Activated T-cell treated with anti-CD3 and anti-CD28 coated beads for 48 hours (primary cell): ENCODE measurements at places on chromosomes 2 and 18.
A peak's percentile ranks its signal among the peaks of the same experiment; 100 is the strongest.

- no peak for DNase-seq
Observed at GRCh38 chr2:221102896-221103688, 469.0 kb downstream of the EPHA4 start.

DNA sequence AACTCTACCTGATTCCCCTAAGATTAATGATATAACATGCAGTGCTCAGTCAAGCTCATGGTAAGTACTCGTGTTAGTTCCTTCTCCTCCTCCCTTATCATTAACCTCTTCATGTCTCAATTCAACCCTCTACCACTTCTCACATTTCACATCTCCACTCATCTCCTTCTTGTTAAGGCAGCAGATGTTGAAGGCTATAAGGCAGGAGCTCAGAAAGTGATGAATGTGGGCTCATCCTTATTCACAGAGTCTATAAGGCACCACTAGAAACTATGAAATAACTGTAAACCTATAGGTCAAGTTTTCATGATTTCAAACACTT, 56.0 kb downstream of the CLHC1 start:
- DNase-seq: no peak

DNA sequence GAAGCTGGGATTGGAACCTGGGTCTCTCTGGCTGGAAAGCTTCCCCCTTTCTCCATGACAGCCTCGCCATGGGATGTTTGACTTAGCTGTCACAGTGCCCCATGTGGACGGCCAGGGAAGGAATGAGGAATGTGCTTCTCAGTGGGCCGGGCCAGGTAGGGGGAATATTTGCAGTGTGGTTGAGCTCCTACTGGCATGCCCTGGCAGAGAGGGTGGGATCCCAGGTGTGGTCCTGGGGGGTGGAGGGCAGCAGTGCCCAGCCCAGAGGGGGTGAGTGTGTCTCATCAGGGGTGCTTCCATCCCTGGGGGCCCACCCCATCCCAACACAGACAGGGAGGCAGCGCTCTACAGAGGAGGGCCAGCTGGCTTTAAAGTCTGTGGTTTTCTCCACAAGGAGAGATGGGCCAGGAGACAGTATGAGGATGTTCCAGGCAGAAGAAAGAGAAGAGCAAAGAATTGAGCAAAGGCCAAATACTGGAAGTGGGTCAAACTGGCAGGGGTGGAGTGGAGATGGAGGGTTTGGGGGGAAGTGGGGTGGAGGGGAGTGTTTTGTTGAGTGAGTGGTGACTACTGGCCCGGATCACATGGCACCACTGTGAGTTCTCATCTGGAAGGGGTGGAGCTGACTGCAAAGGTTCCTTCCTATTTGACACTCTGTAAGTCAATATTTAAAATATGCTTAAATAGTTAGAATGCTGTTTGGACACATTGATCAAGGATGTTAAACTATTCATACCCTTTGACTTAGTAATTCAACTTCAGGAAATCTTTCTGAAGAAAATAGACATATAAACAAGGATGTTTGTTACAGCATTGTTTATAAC, 94.0 kb downstream of the MYCN start:
- no peak for DNase-seq

DNA sequence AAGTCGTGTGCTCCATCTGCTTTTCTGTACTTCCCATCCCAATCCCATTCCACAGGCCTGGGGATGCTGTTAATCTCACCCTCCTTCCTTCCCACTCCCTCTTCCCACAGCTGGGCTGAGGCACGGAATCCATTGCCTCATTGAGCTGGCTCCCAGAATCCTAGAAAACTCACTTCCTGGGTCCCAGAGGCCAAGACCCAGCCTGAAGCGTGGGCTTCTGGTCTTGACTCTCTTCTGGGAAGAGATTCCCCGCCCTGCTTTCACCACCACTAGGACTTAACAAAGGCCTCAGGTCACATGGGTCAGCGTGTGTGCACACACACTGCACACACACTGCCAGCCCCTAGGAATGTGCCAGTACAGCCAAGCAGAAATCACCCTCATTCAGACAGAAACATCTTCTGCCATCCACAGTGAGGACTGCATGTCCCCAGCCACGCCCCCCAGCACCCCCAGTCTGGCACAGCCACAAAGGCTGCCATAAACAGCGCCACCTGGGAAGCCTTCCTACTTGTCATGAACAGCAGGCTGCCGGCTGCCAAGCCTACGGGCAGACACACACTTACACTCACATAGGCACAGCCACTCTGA, 165.8 kb downstream of the TNS1 start:
- DNase-seq: no peak

GRCh38 chr18:57798713-57799373, 4.3 kb downstream of the ATP8B1 start:
- no peak for DNase-seq

DNA sequence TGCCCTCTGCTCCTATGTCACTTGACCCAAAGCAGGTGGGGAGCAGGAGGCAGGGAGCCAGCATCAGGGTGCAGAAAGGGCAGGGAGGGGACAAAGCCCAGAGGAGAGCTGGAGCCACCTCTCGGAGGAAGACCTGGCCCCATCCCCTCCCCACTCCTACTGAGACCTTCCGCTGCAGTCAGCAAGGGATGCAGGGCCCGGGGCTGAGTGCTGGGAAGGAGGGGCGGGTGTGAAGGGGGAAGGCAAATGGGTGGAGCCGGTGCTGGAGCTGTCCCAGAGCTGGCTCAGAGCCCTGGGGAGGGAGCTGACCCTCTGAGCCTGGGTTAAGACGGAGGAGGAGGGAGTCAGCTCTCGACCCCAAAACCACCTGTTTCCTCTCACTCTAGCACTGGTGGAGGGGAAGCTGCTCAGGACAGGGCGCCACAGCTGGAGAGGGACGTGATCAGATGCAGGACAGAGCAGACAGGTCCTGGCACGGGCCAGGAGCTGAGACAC, 33.8 kb downstream of the HS1BP3 start:
- no peak for DNase-seq

DNA sequence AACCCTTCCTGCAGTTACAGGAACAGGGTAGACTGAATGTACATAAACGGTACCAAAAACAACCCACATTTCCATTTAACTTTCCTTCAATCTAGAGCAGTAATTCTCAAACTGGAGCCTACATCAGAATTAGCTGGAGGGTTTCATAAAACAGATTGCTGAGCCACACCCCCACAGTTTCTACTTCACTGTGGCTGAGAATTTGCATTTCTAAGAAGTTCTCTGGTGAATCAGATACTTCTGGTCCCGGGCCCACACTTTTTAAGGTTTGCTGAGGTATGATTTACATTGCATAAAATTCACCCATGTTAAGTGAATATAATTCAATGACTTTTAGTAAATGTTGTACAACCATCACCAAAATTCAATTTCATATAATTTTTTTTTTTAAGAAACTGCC, 113.7 kb downstream of the SRBD1 start:
- DNase-seq: peak; percentile 25

GRCh38 chr2:97708048-97708380, 5.4 kb upstream of the ZAP70 start:
- DNase-seq: no peak

GRCh38 chr18:63440881-63441280, 18.6 kb upstream of the VPS4B start:
- DNase-seq: no peak

DNA sequence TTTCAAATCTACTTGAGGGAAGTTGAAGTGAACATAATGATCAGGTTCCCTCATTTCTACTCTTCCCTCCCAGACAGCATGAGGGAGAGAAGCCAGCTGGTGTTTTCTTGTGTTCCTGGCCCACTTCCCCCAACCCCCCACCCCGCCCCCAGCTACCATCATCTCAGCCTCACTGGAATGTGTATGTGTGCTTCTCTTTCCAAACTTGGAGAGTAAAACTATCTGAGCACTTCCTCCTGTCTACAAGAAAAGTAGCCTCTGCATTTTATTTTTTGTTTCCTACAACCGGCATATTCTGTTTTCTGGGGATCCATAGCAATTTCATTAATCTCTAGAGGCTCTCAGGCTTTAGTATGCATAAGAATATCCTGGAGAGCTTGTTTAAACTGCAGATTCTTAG, 53.6 kb upstream of the GRHL1 start:
- no peak for DNase-seq

GRCh38 chr2:8239531-8240088, 442.2 kb upstream of the ID2 start:
- peak; percentile 11 for DNase-seq

- no peak for DNase-seq
Observed at GRCh38 chr2:234373060-234373459, 123.8 kb downstream of the ARL4C start.

GRCh38 chr2:60252581-60253150, 300.8 kb downstream of the BCL11A start:
- no peak for DNase-seq

GRCh38 chr18:76484749-76485387, 10.2 kb downstream of the ZNF516 start:
- DNase-seq: no peak

- DNase-seq: no peak
Observed at GRCh38 chr2:205776720-205777119, 94.4 kb downstream of the NRP2 start.

DNA sequence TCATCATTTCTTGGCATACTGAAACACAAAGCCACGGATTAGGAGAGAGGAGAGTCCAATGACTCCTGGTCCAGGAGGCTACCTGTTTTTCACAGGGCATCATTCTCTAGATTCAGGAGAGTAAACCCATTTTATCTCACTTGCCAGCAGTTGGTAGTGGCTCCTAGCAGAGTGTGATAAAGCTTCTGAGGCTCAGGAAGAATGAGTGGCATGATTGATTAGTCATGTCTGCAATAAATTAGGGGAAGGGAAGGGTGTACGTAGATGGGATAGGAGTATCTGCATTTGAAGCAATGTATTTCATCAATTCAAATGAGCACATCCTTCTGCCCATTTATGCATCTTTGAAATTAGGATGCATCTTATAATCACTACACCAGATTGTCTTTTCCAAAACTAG, 31.1 kb upstream of the PNO1 start:
- no peak for DNase-seq

GRCh38 chr2:85436836-85437487, 18.4 kb downstream of the SH2D6 start:
- DNase-seq: no peak

GRCh38 chr2:67899187-67899586, 163.6 kb downstream of the C1D start:
- no peak for DNase-seq

DNA sequence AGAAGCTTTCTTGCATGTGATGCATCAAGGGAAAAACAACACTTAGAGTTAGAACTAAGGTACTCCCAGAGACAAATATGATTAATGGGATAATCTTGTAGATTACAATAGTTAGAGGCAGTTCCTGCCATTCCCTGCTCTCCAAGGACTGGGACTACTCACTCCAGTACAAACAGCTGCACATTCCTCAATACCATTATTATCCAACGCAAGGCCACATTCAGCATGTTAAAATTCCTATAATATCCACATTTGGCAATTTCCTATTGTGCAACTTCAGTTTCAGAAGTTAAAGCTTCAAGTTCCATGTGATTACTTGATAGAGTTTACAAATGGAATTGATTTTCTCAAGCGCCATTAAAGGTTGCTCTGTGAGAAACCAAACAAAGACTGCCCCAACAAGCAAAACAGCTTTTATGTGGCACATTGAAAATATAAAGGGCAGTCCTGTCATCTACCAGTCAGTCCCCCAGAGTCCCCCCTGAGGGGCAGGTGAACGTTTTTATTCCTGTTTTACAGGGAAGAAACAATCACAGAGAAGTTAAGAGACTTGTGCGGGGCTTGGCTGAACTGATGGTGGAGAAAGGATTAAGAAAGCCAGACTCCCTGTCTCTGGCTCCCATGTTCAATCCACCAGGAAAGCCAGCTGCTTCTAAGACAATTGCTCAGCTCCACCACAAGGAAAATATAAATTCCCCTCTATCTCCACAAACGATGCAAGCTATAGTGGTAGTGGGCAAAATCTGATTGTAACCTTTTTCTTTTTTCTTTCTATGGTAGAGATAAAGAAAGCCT, 72.6 kb downstream of the TXNL1 start:
- no peak for DNase-seq

GRCh38 chr18:23814991-23815614, 125.8 kb downstream of the LAMA3 start:
- no peak for DNase-seq

DNA sequence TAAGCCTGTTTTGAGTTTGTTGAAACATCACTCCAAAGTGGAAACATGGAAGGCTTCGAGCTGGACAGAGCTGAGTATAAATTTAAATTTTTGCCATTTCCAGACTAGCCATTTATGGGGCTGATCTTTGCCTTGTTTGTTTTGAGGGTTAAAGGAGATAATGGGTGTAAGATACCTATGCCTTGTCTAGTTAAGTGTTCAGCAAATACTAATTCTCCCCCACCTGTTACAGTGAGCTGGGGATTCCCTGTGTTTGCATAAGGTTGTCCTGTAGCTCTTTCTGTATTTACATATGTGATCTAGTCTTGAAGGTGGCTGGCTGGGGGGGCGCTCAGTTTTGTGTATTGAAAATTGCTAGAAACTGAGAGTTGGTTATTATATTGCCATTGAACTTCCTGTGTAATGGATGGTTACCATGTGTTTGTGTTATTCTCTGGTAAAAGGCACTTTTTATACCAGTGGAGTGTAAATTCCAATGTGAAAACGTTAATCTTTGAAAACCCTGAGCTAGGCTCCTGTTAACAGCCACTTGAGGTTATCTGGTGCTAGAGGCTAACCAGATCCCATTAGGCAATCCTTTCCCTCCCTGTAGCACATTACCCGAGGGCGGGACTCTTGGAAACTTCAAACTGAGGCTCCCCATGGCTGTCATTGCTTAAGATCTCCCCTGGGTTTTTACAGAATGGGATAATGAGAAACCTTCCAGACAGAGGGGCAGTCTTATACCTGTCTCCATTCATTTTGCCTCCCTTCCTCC, 26.7 kb downstream of the TANC1 start:
- no peak for DNase-seq

GRCh38 chr2:157296490-157296889, 29.1 kb downstream of the ERMN start:
- no peak for DNase-seq

GRCh38 chr18:63192885-63193349, 126.7 kb downstream of the BCL2 start:
- no peak for DNase-seq

DNA sequence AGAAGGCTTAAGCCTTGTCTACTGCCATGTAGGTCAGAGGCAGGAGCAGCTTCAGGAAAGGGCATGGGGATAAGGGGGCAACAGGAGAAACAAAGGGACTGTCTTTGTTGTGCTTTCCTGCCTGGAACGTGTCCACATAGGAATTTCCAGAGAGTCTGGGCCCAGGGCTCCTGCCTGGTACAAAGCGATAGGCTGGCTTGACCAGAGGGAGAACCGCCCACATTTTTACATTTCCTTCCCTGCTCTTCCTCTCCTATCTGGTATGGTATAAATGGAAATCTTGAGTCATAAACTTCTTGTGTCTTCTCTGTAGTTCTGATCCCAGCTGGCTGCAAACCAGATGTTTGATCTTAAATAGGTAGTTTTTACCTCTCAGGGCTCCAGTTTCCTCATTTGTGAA, 414.8 kb downstream of the HRH4 start:
- DNase-seq: no peak

DNA sequence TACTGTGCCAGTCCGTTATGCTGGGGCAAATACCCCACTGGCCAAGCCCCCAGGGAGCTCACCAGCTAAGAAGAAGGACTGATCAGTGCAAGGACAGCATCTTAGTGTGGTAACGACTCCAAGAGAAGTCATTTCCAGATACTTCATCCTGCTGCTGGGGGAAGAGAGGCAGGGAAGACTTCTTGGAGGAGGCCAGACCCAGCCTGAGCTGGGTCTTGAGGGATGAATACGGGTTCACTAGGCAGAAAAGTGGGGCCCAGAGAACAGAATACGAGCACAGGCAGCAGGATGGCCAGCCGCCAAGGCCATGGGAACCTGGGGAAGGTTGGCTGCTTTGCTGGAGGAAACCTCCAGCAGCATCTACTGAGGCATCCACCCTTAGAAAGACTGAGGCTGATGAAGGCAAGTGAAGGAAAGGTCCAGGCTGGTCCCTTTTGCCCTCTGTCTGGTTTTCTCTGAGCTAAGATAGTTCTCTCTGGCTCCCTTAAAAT, 84.1 kb downstream of the GLI2 start:
- no peak for DNase-seq
